ENCODE measurements at places on chromosomes 2 and 18.

DNA sequence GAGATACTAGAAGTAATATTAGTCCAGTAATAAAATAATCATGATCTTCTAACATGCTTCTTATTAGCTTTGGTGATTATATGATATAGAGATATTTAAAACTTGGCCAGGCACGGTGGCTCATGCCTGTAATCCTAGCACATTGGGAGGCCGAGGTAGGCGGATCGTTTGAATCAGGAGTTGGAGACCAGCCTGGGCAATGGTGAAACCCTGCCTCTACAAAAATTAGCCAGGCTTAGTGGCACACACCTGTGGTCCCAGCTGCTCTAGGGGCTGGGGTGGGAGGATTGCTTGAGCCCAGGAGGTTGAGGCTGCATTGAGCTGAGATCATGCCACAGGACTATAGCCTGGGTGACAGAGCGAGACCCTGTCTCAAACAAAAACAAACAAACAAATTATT, 87.0 kb downstream of the WDR7 start:
- no peaks in the 10 kb centered on the region for H3K36me3 ChIP-seq
- no peaks in the 10 kb centered on the region for H3K27me3 ChIP-seq
- H3K4me3 ChIP-seq, result no peak overlapping the region
- H3K27ac ChIP-seq, result no peak overlapping the region
- no peaks in the 10 kb centered on the region for H3K4me1 ChIP-seq
- DNase-seq, result no peak

DNA sequence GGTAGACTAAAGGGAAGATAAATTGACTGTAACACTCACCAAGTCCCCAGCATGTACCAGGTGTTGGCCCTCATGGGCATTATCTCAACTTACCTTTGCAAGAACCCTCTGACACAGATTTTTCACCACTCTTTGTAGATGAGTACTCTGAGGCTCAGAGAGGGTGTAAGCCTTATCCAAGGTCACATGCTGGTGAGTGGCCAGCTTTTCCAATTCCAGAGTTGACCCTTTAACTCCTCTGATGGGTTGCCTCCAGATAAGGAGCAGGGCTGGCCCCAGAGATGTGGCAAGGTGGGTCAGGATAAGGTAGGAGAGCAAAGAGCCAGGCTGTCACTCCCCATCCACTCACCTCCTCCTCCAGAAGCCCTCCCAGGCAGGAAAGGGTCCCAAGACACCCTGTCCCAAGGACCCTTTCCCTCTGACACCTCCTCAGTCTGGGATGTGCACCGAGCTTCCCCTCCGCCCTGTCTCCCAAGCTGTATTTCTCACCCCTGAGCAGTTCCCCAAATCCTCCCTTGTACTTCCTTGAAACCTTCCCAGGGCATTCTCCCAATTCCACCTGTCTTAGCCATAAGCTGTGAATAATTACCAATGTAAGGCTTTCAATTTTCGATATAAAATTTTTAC, 165.9 kb downstream of the ZFP36L2 start:
- no peak overlapping the region for H3K4me3 ChIP-seq
- H3K27ac ChIP-seq, result no peak overlapping the region
- H3K27me3 ChIP-seq, result peaks cover under 1% of the 10 kb centered on the region

GRCh38 chr2:18926631-18927524, 337.5 kb upstream of the NT5C1B start:
- H3K4me3 ChIP-seq, result no peak overlapping the region
- no peak overlapping the region for H3K27ac ChIP-seq
- H3K27me3 ChIP-seq, result no peaks in the 10 kb centered on the region
- DNase-seq, result no peak

DNA sequence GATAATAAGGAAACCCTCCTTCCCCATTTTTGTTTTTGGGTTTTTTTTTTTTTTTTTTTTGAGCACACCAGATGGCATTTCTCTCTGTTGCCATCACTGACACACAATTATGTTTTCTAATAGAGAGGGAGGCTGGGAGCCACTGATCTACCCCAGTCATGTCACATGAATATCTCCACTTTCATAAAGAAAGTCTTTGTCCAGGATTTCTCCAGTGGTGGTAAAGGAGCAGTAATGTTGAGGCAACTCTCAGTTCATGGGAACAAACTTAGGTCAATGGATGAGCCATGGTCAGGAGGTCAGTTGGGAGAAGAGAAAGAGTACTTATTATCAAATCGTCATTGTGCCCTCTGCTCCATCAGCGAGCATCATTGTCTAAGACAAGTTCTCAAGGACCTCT, 603.7 kb downstream of the ARHGAP15 start:
- no peaks in the 10 kb centered on the region for H3K27me3 ChIP-seq
- no peak for DNase-seq
- H3K4me1 ChIP-seq, result peaks cover 1% of the 10 kb centered on the region
- H3K4me3 ChIP-seq, result no peak overlapping the region
- H3K27ac ChIP-seq, result no peak overlapping the region
- no peaks in the 10 kb centered on the region for H3K36me3 ChIP-seq

- H3K4me3 ChIP-seq, result no peak overlapping the region
- no peaks in the 10 kb centered on the region for H3K27me3 ChIP-seq
- no peaks in the 10 kb centered on the region for H3K36me3 ChIP-seq
- no peaks in the 10 kb centered on the region for H3K4me1 ChIP-seq
- H3K27ac ChIP-seq, result no peak overlapping the region
- no peak for DNase-seq
Measured at GRCh38 chr18:42611134-42611533, 504.4 kb downstream of the RIT2 start.

DNA sequence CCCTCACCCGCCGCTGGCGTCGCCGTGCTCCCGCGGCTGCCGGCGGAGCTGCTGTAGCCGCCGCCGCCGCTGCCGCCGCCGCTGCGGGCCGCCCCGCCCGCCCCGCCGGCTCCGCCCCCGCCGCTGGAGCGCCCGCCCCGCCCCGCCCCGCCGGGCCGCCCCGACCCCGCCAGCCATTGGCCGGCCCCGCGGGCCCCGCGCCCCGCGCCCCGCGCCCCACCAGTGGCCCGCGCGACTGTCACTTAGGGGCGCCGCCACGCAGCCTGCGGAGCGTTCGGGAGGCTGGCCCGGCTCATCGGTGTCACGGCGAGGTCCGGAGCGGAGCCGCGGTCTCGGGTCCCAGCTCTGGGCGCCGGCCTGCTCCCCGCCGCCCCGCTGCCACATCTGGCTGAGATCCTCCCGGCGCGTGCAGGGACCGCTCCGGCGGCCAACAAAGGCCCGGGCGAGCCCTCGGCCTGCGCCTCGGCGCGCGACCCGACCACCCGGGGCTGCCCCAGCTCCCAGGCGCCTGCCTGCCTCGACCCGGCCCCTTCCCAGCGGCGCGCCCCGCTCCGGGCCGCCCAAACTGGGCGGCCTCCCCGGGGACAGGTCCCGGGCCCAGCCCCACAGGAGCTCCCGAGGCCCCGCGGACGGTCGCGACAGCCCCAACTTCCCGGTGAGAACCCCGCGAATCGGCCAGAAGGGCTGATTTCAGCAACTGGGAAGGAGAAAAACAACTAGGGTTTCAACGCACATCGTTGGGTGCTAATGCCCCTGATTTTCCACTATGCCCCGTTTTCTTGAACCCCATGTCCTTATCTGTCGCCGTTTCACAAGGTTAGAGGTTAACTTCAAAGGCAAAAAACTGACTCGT, at the start of gene MGAT4A:
Gene MGAT4A, minus strand, starts transcription at position 92 of the 853 bp plus-strand sequence. CDS start 4,800 bp downstream, outside the sequence.
- DNase-seq, result peak; percentile 25
- peaks cover 11% of the 10 kb centered on the region for H3K4me1 ChIP-seq
- H3K4me3 ChIP-seq, result peak within 1 kb of the TSS; percentile 72

DNA sequence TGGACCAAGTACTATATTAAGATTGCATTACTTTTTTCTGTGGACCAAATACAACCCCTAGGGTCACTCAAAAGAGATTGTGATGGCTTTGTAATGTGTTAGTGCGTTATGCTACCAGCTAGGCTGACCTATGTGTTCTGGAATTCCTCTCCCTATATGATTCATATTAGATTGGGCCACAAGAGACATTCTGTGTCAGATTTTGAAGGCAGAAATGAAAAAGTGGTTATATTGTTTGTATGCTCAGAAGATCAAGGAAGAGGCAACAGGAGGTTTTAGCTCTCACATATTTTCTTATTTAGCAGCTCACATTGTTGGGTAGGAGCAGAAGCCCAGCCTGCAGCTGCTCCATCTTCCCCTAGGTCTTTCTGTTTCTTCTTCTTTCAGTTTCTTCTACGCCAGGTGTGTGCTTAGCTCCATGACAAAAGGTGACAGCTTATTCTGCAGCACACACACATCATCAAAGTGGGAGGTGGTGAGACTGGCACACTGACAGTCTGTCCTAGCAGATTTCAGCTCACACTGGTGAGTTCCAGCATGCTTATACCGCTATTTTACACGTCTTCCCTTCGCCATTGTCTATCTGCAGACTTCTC, 156.8 kb upstream of the UBE2E3 start:
- peak overlapping the region; percentile 2 for H3K27ac ChIP-seq
- no peaks in the 10 kb centered on the region for H3K27me3 ChIP-seq
- no peak overlapping the region for H3K4me3 ChIP-seq
- no peaks in the 10 kb centered on the region for H3K36me3 ChIP-seq
- H3K4me1 ChIP-seq, result peaks cover 3% of the 10 kb centered on the region
- peak; percentile 28 for DNase-seq

DNA sequence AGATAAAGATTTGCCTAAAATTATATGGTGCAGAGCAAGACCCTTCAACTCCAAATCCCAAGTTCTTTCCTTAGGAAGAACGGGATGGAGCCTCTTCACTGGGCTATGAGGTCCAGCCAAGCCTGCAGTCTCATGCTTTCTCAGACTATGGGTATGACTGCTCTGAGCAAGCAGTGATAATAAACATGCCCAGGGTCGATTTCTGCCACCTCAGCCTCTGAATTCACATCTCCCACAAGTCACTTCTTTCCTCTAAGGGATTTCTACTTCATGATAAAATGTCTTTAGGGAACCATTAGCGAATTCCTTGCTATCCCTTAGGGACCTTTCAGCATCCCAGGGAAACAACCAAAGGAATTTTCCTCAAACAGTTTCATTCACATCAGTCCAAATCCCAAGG, 94.8 kb downstream of the GFPT1 start:
- no peaks in the 10 kb centered on the region for H3K36me3 ChIP-seq
- no peak for DNase-seq
- no peak overlapping the region for H3K4me3 ChIP-seq
- H3K4me1 ChIP-seq, result peaks cover 16% of the 10 kb centered on the region

Measured in mesenchymal stem cell (in vitro differentiated cells and primary cell).